Stimulated activated memory B cell treated with anti-CD40 and anti-IgM and Interleukin-4, amounts not matched to agents 10 μg/mL and 1 μg/mL and 100 μg/mL, for 72 hours (primary cell): ENCODE measurements at places on chromosomes 3 and 15.

DNA sequence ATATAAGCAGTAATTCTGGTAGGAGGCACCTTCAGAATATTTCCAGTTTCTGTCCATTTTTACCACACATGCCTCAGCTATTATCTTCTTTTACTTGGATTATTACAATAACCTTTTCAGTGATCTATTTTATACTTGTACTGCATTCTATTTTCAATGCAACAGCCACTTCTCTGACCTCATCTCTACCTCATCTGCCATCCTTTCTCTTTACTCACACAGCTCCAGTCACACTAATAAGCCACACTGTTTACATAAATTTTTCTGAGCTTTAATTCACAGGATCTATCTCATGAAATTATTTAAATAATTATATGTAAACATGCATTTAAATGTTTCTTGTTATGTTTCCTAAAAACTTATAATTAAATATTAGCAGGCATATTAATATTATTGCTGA lies 47.3 kb upstream of the BCHE start:
- no peaks in the 10 kb centered on the region for H3K36me3 ChIP-seq
- ATAC-seq = no peak

- H3K4me1 ChIP-seq = no peaks in the 10 kb centered on the region
- H3K27me3 ChIP-seq = no peaks in the 10 kb centered on the region
- no peaks in the 10 kb centered on the region for H3K36me3 ChIP-seq
- H3K4me3 ChIP-seq = no peak overlapping the region
Observed at GRCh38 chr3:81888914-81889557, 127.6 kb upstream of the GBE1 start.

- H3K4me3 ChIP-seq = no peak overlapping the region
- no peak overlapping the region for H3K27ac ChIP-seq
- ATAC-seq = no peak
Observed at GRCh38 chr3:175356899-175357324, 497.8 kb downstream of the NAALADL2 start.

GRCh38 chr15:91238644-91239425 lies 138.8 kb downstream of the SV2B start:
- no peak overlapping the region for H3K4me3 ChIP-seq
- ATAC-seq = no peak
- no peaks in the 10 kb centered on the region for H3K4me1 ChIP-seq
- H3K36me3 ChIP-seq = no peaks in the 10 kb centered on the region

DNA sequence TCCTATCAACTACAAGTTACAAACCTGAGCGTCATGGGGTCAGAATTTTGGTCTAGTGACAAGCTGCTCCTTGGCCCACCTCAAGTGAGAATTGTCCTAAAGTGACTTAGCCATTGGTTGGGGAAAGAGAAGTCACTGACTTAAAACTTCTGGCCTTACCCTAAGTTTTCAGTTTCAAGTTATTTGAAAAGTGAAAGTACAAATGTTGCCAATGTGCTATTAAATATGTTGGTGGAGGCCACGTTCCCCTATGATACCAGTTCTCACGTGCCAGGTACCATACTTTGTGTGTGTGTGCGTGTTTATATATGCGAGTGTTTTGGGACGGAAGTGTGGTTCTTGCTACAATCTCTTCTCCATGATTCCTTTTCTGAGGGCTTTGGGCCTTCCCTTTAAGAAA lies 22.6 kb upstream of the RASGRP1 start:
- H3K4me1 ChIP-seq = no peaks in the 10 kb centered on the region
- no peaks in the 10 kb centered on the region for H3K27me3 ChIP-seq
- ATAC-seq = no peak

- no peak overlapping the region for H3K27ac ChIP-seq
- H3K27me3 ChIP-seq = peaks cover 57% of the 10 kb centered on the region
- H3K4me3 ChIP-seq = peak overlapping the region; percentile 60
- no peaks in the 10 kb centered on the region for H3K36me3 ChIP-seq
- peaks cover 41% of the 10 kb centered on the region for H3K4me1 ChIP-seq
Observed at GRCh38 chr3:194395778-194396538, 3.1 kb downstream of the GP5 start.

DNA sequence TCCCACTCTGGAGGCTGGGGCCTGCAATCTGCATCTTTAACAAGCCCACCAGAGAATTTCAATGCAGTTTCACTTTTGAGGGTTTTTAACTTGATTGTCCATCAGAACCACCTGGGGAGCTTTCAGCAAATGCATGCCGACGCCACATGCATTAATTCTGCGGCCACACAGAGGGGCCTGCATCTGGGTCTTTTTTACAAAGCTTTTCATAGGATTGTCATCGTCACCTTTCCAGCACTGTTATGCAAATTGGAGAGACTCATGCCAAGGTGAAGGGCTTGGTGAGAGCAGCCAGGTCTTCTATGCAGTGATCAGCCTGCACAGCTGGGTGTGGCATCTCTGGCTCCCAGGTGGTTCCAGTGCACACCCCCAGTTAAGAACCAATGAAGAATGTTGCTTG lies 143.0 kb upstream of the CTDSPL start:
- H3K27me3 ChIP-seq = no peaks in the 10 kb centered on the region
- H3K36me3 ChIP-seq = no peaks in the 10 kb centered on the region
- no peak for ATAC-seq
- no peak overlapping the region for H3K4me3 ChIP-seq
- H3K4me1 ChIP-seq = no peaks in the 10 kb centered on the region

- no peaks in the 10 kb centered on the region for H3K27me3 ChIP-seq
- H3K4me3 ChIP-seq = no peak overlapping the region
- no peaks in the 10 kb centered on the region for H3K4me1 ChIP-seq
- no peak overlapping the region for H3K27ac ChIP-seq
- H3K36me3 ChIP-seq = no peaks in the 10 kb centered on the region
Observed at GRCh38 chr3:172972717-172973116, 168.3 kb downstream of the SPATA16 start.

DNA sequence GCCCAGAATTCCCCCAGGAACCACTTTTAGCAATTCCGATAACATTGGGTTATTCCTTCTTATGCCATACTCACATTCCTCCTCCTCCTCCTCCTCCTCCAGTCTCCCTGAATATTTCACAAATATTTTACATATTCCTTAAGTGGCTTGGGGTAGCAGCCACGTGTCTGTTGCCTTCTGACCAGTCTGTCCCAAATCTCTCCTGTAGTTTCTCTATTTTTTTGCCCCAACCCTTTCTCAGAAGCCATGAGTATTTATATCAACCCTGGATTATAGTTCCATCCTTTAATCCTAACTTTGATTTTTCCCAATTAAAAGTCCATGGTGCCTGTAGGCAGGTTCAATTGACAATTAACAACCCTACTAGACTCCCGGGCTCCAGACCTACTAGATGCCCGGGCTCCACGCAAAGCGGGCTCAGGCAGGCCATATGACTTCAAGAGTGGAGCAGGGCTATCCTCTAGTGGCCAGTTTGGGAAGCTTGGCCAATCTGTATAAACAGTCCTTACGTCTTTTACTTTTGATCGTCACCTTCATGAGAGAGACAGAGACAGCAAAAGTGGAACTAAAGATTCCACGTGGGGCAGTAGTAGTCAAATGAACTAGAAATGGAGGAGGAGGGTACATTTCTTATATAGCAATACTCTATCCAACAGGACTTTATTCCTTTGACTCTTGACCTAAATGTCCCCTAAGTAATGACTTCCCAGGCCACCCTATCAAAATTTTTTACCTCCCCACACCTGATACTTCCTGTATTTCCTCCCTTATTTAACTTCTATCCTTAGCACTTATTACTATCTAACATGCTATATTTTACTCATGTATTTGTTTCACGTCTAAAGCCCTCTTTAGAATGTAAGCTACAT lies 69.7 kb downstream of the USF3 start:
- H3K4me1 ChIP-seq = peaks cover 50% of the 10 kb centered on the region
- H3K4me3 ChIP-seq = peak overlapping the region; percentile 85
- ATAC-seq = peak; percentile 94
- no peaks in the 10 kb centered on the region for H3K27me3 ChIP-seq
- H3K27ac ChIP-seq = peak overlapping the region; percentile 96

DNA sequence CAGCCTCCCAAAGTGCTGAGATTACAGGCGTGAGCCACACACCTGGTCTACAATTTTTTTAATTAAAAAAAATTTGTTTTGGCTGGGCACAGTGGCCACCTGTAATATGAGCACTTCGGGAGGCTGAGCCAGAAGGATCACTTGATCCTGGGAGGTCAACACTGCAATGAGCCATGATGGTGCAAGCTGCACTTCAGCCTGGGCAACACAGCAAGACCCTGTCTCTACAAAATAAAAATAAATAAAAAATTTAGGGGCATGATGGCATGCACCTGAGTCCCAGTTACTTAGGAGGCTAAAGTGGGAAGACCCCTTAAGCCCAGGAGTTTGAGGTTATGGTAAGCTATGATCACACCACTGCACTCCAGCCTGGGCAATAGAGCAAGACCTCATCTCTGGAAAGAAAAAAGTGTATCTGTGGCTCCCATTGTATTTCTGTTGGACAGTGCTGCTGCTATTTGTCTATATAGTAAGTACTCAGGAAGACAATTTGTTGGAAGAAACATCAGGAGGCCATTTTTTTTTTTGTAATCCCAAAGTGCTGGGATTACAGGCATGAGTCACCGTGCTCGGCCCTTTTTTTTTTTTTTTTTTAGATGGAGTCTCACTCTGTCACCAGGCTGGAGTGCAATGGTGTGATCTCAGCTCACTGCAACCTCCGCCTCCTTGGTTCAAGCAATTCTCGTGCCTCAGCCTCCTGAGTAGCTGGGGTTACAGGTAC lies 27.5 kb upstream of the SH3BP5 start:
- ATAC-seq = no peak
- H3K27ac ChIP-seq = no peak overlapping the region
- no peaks in the 10 kb centered on the region for H3K36me3 ChIP-seq
- no peak overlapping the region for H3K4me3 ChIP-seq

DNA sequence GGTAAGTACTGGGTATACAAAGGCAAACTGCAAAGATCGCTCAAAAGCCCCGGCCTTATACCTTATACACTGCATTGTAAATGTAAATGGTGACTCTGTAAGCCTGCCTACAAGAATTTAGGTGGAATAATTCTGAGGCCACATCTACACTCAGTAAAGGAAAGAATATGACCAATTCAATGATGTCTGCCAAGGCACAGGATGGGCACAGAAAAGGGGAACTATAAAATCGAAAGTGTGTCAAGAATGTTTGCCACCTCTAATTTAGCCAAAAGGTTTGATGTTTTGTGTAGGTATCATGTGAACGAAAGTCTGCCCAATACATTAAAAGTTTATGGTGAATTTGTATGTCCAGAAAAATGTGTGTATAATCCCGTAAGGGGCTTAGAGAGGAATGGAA lies 96.1 kb downstream of the FOXP1 start:
- H3K27me3 ChIP-seq = no peaks in the 10 kb centered on the region
- no peak overlapping the region for H3K4me3 ChIP-seq
- peaks cover 12% of the 10 kb centered on the region for H3K36me3 ChIP-seq

- no peak overlapping the region for H3K4me3 ChIP-seq
- no peak for ATAC-seq
- no peaks in the 10 kb centered on the region for H3K27me3 ChIP-seq
- H3K36me3 ChIP-seq = peaks cover 39% of the 10 kb centered on the region
- no peaks in the 10 kb centered on the region for H3K4me1 ChIP-seq
- no peak overlapping the region for H3K27ac ChIP-seq
Observed at GRCh38 chr15:52408823-52409222, 113.2 kb upstream of the MYO5C start.

DNA sequence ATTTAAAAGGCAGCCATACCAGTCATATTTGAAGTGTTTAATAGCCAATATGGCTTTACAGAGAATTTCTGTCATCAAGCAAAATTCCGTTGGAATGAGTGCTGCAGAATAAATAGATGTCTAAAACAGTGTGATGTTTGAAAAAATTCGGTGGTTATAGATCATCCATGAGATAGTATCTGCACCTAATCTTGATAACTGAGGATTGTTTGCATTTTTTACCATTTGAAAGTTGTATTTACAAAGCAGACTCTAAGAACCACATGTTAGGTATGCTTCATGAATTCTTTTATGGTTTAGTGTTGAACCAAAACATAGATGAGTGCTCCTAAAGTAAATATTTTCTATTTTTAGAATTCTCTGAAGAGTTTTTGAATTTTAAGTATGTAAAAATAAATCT lies 476.1 kb downstream of the NAALADL2 start:
- no peaks in the 10 kb centered on the region for H3K36me3 ChIP-seq
- ATAC-seq = no peak
- H3K4me3 ChIP-seq = no peak overlapping the region
- no peaks in the 10 kb centered on the region for H3K4me1 ChIP-seq
